ENCODE measurements at places on chromosomes 7 and 10. TPM values are rescaled to one million over a fixed set of nuclear protein-coding genes. Genes with fewer than 3 reads are reported as not detected.

The TRIL gene
- total RNA-seq, result 6.1 TPM

The SKAP2 gene
- 13.0 TPM for total RNA-seq

DNA sequence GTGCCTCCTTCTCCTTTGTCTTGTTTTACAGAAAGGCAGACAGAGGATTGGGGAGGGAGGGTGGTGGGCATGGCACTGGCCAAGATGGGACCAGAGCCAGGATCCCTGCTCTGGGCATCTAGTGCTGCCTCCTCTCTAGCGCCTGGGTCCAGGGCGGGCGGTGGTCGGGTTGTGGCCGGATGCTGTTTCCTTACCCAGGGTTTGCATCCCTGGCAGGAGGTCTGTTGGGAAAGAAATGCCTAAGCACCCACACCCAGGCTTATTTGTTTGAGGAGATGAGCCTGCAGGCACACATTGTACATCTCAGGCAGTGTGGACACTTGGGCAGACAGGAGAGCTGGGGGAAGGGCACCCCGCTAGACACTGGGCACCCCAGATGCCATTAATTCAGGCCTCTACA lies 102.3 kb upstream of the PCBD1 start:
- no peak overlapping the region for H3K27ac ChIP-seq
- H3K27me3 ChIP-seq, result no peaks in the 10 kb centered on the region
- no peak for DNase-seq
- H3K4me3 ChIP-seq, result no peak overlapping the region
- H3K36me3 ChIP-seq, result no peaks in the 10 kb centered on the region

The FRAT1 gene
- total RNA-seq, result 4.1 TPM

GRCh38 chr10:5317547-5318107 lies 47.1 kb upstream of the UCN3 start:
- DNase-seq, result no peak
- no peaks in the 10 kb centered on the region for H3K27me3 ChIP-seq
- no peak overlapping the region for H3K27ac ChIP-seq
- H3K4me3 ChIP-seq, result no peak overlapping the region
- no peaks in the 10 kb centered on the region for H3K4me1 ChIP-seq
- H3K36me3 ChIP-seq, result no peaks in the 10 kb centered on the region

The SPAM1 gene
- total RNA-seq, result not detected

DNA sequence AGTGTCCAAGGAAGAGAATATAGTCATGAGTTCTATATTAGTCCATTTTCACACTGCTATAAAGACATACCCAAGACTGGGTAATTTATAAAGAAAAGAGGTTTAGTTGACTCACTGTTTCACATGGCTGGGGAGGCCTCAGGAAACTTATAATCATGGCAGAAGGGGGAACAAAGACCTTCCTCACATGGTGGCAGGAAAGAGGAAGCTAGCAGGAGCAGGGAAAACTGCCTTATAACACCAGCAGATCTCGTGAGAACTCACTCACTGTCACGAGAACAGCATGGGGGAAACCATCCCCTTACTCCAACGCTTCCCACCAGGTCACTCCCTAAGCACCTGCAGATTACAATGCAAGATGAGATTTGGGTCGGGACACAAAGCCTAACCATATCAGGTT lies 139.0 kb upstream of the ZNF438 start:
- H3K27ac ChIP-seq, result no peak overlapping the region
- no peaks in the 10 kb centered on the region for H3K36me3 ChIP-seq
- no peaks in the 10 kb centered on the region for H3K27me3 ChIP-seq
- H3K4me3 ChIP-seq, result no peak overlapping the region
- DNase-seq, result no peak

The FFAR4 gene
- total RNA-seq, result not detected

- no peaks in the 10 kb centered on the region for H3K4me1 ChIP-seq
- no peaks in the 10 kb centered on the region for H3K27me3 ChIP-seq
- no peak overlapping the region for H3K27ac ChIP-seq
- H3K36me3 ChIP-seq, result no peaks in the 10 kb centered on the region
- no peak overlapping the region for H3K4me3 ChIP-seq
Observed at GRCh38 chr10:132376394-132376851, 20.6 kb upstream of the PWWP2B start.

- no peaks in the 10 kb centered on the region for H3K4me1 ChIP-seq
- H3K27me3 ChIP-seq, result no peaks in the 10 kb centered on the region
- H3K4me3 ChIP-seq, result no peak overlapping the region
- no peak for DNase-seq
- H3K36me3 ChIP-seq, result peaks cover under 1% of the 10 kb centered on the region
Observed at GRCh38 chr10:122236690-122237306, 34.3 kb upstream of the BTBD16 start.

- H3K27me3 ChIP-seq, result no peaks in the 10 kb centered on the region
- H3K27ac ChIP-seq, result no peak overlapping the region
- H3K4me3 ChIP-seq, result no peak overlapping the region
- H3K4me1 ChIP-seq, result no peaks in the 10 kb centered on the region
- no peaks in the 10 kb centered on the region for H3K36me3 ChIP-seq
Observed at GRCh38 chr10:114566064-114566463, 92.0 kb downstream of the ABLIM1 start.

DNA sequence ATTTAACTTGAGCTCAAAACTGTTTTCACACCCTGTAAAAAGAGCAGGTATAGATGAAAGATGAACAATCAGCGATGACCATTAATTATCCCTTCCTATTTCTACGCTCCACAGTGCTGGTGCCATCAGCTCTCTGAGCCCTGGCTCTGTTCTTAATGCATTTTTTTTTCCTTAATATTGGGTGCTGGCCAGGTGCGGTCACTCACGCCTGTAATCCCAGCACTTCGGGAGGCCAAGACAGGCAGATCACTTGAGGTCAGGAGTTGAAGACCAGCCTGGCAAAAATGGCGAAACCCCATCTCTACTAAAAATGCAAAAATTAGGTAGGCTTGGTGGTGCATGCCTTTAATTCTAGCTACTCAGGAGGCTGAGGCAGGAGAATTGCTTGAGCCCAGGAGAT lies 4.2 kb downstream of the STEAP4 start:
- H3K27ac ChIP-seq, result no peak overlapping the region
- no peaks in the 10 kb centered on the region for H3K36me3 ChIP-seq
- no peaks in the 10 kb centered on the region for H3K4me1 ChIP-seq
- H3K27me3 ChIP-seq, result peaks cover 15% of the 10 kb centered on the region

The LSM5 gene
- total RNA-seq, result 26.8 TPM
